ENCODE measurements at places on chromosomes 3 and 15.

DNA sequence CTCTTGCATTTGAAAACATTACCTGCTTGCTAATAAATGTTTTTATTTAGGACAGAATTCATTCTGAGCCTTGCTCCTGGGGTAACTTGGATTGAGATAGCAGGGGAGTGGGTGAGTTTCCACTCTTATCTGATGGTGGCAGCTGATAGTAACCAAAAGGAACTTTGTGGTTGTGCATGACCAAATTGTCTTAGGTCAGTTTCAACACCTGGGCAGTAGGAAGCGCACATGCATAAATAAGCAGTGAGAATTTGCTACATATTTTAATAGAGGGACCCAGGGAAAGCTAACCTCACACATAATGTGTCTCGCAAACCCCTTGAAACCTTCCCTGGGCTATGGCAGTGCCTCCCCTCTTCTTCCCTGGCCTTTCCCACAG is 65.4 kb upstream of the XCR1 start:
- no peak for DNase-seq

GRCh38 chr3:74643636-74644035 is 29.2 kb upstream of the CNTN3 start:
- peak; percentile 54 for DNase-seq

GRCh38 chr3:6254490-6254889 is 606.4 kb upstream of the GRM7 start:
- no peak for DNase-seq

- peak; percentile 31 for DNase-seq
Measured at GRCh38 chr3:94234177-94234788, 171.4 kb downstream of the NSUN3 start.

DNA sequence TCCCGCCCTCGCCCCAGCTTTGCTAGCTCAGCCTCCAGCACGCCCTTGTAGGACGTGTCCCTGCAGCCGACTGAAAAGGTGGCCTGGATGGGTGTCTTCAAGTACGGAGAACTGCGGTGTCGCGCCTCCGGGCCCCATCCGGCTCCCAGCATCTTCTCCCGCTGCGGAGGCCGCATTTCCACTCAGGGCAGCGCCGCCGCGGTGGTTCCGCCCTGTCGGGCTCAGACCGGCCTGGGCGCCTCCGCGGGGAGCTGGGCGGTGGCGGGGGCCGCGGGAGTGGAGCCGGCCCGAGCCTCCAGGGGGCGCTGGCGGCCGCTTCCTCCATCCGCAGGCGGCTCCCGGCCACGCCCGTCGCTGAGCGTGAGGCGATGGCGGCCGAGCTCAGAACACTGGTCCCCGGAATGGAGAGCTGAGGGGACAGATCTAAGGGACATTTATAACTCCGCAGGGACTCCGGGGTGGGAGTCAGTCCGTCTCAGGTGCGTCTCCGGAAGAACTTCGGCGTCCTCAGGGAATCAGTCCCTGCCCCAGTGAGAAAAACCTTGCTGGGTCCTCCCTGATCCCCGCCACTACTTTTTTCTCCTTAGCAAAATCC is 13.6 kb upstream of the SMCO1 start:
- DNase-seq = peak; percentile 97

Measured in SK-N-SH (cell line).